ENCODE measurements at places on chromosomes 13 and 19.

DNA sequence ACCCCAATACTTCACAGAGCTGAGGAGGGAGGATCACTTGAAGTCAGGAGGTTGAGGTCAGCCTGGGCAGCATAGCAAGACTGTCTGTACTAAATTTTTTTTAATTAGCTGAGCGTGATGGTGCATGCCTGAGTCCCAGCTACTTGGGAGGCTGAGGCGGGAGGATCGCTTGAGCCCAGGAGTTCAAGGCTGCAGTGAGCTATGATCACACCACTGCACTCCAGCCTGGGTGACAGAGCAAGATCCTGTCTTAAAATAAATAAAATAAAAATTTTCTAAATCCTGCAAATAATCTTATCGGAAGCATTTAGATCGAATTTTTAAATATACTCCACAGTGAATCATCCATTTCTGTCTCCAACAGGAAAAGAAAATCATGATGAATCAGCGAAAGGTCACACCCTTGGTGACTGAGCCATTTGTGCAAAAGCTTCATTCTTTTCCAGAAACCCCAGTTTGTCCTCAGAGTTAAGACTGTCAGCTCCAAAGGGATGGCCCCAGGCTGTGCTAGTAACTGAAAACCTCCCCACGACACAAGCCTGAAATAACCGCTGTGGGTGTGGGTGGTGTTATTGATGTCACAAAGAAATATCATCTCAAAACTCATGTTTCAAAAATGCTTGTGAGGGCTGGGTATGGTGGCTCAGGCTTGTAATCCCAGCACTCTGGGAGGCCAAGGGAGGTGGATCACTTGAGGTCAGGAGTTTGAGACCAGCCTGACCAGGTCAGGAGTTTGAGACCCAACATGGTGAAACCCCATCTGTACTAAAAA lies 167.6 kb downstream of the PTPRS start:
- no peak overlapping the region for H3K27ac ChIP-seq
- H3K4me3 ChIP-seq, result no peak overlapping the region
- no peaks in the 10 kb centered on the region for H3K27me3 ChIP-seq
- H3K36me3 ChIP-seq, result no peaks in the 10 kb centered on the region
- H3K4me1 ChIP-seq, result no peaks in the 10 kb centered on the region

DNA sequence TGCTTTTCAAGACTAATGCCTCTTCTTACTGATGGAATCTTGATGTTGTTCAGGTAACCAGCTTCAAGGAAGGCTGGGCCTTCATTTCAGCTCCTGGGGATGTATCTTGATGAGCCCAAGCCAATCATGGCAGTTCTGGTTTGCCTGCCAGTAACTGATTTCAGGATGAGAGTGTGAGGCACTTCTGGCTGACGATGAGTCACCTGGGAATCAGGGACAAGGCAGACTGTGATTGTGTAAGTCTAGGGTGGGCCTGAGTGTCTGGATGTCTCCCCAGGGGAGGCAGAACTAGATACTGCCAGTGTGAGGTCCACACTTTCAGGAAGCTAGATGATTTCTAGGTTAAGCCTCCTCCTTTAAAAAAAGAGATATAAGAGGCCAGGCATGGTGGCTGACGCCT lies 77.3 kb upstream of the KL start:
- no peaks in the 10 kb centered on the region for H3K36me3 ChIP-seq
- H3K4me3 ChIP-seq, result no peak overlapping the region
- no peaks in the 10 kb centered on the region for H3K27me3 ChIP-seq
- H3K27ac ChIP-seq, result no peak overlapping the region
- no peak for DNase-seq
- no peaks in the 10 kb centered on the region for H3K4me1 ChIP-seq

GRCh38 chr13:109156181-109156935 lies 526.9 kb downstream of the MYO16 start:
- no peak overlapping the region for H3K4me3 ChIP-seq
- H3K4me1 ChIP-seq, result peaks cover 19% of the 10 kb centered on the region
- H3K27me3 ChIP-seq, result peaks cover 2% of the 10 kb centered on the region
- no peaks in the 10 kb centered on the region for H3K36me3 ChIP-seq

DNA sequence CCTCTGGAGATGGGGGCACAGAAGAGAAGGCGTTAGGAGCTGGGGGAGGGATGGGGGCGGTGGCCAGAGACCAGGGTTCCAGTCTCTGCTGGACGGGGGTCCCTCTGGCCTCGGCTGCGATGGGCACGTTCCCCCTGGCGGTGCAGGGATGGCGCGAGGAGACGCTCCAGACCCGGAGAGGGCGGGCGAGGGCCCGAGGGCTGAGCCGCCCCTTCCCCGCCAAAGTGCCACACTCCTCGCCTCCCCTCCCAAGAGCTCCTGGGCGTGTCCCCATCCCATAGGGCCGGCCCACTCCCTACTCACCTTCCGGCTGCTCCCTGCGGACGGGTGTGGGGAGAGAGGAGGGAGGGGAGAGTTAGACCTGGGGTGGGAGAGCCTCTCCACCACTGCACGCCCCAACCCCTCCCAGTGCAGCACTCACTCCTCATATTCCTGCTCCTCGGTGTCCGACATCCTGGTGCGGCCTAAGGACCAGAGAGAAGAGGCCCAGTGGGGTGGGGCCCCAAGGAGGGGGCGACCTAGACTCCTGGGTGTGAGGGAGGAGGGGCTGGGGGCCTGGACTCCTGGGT lies 2.2 kb downstream of the TNNT1 start:
- H3K27ac ChIP-seq, result no peak overlapping the region
- peaks cover 29% of the 10 kb centered on the region for H3K27me3 ChIP-seq
- H3K4me1 ChIP-seq, result peaks cover 6% of the 10 kb centered on the region
- no peak overlapping the region for H3K4me3 ChIP-seq
- no peak for DNase-seq
- no peaks in the 10 kb centered on the region for H3K36me3 ChIP-seq

- no peaks in the 10 kb centered on the region for H3K27me3 ChIP-seq
- no peaks in the 10 kb centered on the region for H3K4me1 ChIP-seq
- no peak for DNase-seq
- H3K4me3 ChIP-seq, result no peak overlapping the region
- no peak overlapping the region for H3K27ac ChIP-seq
- H3K36me3 ChIP-seq, result no peaks in the 10 kb centered on the region
Measured at GRCh38 chr19:33274663-33275558, 27.4 kb downstream of the CEBPA start.

DNA sequence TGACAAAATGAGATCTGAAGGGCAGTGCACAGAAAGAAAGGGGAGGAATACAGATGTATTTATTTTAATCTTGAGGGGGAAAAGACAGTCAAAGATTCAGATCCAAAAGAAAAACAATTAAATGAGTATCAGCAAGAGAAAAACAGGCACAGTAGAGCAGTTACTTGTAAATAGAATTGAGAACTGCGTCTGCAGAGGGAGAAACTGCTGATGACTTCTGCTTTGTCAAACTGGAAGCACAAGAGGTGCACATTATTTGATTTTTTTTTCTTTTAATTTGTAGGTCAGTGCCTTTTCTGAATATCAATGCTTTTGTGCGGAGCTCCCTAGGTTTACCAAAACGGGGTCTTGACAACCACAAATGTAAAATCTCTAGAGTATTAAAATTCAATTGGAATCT lies 37.3 kb downstream of the EFNB2 start:
- H3K4me1 ChIP-seq, result peaks cover 56% of the 10 kb centered on the region
- peak overlapping the region; percentile 89 for H3K27ac ChIP-seq
- peaks cover 10% of the 10 kb centered on the region for H3K36me3 ChIP-seq
- no peak for DNase-seq
- H3K27me3 ChIP-seq, result peaks cover 15% of the 10 kb centered on the region

GRCh38 chr19:1486720-1487575 lies 3.2 kb downstream of the PCSK4 start:
- H3K27me3 ChIP-seq, result peaks cover 6% of the 10 kb centered on the region
- no peak overlapping the region for H3K27ac ChIP-seq
- H3K4me3 ChIP-seq, result no peak overlapping the region
- DNase-seq, result no peak
- peaks cover 5% of the 10 kb centered on the region for H3K4me1 ChIP-seq

DNA sequence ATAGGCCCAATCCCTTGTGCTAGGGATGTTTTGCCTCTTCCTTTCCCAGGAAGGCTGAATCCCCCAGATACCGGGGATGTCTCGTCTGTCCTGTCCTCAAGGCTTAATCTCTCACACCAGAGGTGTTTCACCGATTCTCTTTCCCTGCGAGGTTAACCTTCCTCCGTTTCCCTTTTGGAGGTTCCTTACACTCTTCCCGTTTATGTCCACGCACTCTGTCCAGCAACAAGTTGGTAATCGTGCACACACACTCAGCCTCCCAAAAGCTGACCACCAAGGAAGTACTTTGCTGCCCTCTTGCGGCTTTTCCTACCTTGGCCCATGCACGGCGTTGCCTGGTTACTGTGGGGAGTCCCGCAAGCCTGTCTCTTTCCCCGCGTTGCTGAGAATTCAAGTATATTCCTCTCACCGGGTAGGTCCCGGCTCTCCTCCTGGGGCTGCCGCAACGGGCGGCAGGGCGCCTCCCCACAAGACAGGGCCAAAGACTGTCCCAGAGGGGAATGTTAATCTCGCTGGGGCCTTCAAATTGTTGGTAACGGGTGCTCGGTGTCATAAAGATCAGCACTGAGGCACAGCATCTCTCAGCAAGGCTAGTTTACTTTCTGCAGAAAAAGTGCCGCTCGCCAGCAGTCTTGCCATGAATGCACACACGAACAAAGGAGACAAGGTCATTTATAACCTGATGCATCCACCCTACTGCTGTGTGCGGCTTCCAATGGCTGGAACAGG lies 36.7 kb upstream of the CD177 start:
- H3K36me3 ChIP-seq, result no peaks in the 10 kb centered on the region
- H3K4me3 ChIP-seq, result no peak overlapping the region
- H3K27ac ChIP-seq, result no peak overlapping the region
- no peak for DNase-seq

DNA sequence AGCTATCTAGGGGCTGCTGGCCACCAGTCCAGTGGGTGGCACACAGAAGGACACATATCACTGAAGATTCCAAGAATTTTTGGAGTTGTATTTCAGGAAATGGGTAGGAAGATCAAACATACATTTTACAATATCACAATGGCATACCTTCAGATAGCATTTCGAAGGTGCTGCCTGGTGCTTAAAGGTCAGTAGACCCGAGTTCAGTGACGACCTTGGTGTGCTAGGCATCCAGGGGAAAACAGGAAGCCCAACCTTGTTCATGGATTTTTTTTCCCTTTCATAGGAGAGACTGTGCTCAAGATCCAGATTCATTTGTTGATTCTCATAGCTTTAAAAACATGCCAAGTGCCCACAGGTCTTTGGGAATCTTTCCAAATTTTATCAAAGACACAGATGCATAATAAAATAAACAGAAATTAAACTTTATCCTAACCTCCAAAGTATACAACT lies 51.0 kb upstream of the RCBTB2 start:
- H3K4me1 ChIP-seq, result peaks cover 28% of the 10 kb centered on the region
- DNase-seq, result no peak
- no peak overlapping the region for H3K4me3 ChIP-seq
- H3K36me3 ChIP-seq, result no peaks in the 10 kb centered on the region

DNA sequence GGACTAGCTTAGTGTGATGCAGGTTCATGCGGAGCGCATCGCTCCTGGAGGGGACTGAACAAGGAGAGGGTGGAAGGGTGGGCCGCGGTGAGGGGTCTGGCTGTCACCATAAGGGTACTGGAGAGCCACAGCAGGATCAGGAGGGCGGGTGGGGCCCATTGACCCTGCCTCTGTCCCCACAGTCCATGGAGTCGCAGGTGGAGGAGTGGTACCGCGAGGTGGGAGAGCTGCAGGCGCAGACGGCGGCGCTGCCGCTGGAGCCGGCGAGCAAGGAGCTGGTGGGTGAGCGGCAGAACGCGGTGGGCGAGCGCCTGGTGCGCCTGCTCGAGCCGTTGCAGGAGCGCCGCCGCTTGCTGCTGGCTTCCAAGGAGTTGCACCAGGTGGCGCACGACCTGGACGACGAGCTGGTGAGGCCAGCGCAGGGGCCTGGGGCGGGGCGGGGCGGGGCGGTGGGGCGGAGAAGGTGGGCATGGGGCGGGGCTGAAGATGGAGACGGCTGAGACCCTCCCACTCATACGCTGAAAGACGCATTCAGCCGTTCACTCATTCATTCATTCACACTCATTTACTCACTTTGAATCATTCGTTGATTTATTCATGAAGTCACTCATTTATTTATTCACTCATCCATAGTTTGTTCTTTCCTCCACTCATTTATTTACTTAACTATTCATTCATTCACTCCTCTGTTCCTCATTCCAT lies 27.5 kb upstream of the SHKBP1 start:
- H3K4me1 ChIP-seq, result no peaks in the 10 kb centered on the region
- peak; percentile 66 for DNase-seq
- peaks cover 36% of the 10 kb centered on the region for H3K27me3 ChIP-seq
- H3K4me3 ChIP-seq, result no peak overlapping the region

GRCh38 chr19:2532252-2533071 lies 56.5 kb downstream of the GADD45B start:
- H3K4me1 ChIP-seq, result peaks cover 6% of the 10 kb centered on the region
- no peak for DNase-seq
- no peaks in the 10 kb centered on the region for H3K36me3 ChIP-seq

- peak within 1 kb of the TSS; percentile 70 for H3K4me3 ChIP-seq
- DNase-seq, result peak; percentile 98
- H3K27ac ChIP-seq, result peak within 1 kb of the TSS; percentile 100
- no peaks in the 10 kb centered on the region for H3K36me3 ChIP-seq
- H3K27me3 ChIP-seq, result no peaks in the 10 kb centered on the region
- peaks cover 66% of the 10 kb centered on the region for H3K4me1 ChIP-seq
Measured at GRCh38 chr19:12791345-12792050, at the start of gene JUNB. Gene JUNB (plus strand): TSS chr19:12791486. CDS start chr19:12791772, 286 bp downstream.
